ENCODE measurements at places on chromosomes 16 and 17. TPM values are rescaled to one million over a fixed set of nuclear protein-coding genes. Genes with fewer than 3 reads are reported as not detected.

Gene FBXO39
- 0.98 TPM for total RNA-seq

Gene ZG16B
- not detected for total RNA-seq

Gene NAA60
- 41.3 TPM for total RNA-seq

Gene ANKFN1
- 1.6 TPM for total RNA-seq

Gene HIGD1B
- 5.8 TPM for total RNA-seq

Gene NOTUM
- total RNA-seq: not detected

Gene NGFR
- total RNA-seq: 291 TPM

Gene CD300A
- 13.0 TPM for total RNA-seq

Gene NKD1
- total RNA-seq: 37.0 TPM

Gene CACNA1G
- 0.36 TPM for total RNA-seq

Gene RBFOX1
- 1.1 TPM for total RNA-seq

Gene PDIA2
- total RNA-seq: 0.85 TPM

Gene IL17C
- total RNA-seq: not detected

Gene NBR1
- 86.1 TPM for total RNA-seq

Gene ST6GALNAC1
- 1.8 TPM for total RNA-seq

Gene SGCA
- total RNA-seq: 3.5 TPM

Gene P2RX1
- total RNA-seq: 7.3 TPM

Gene CCL11
- 0.67 TPM for total RNA-seq

Gene EFCAB5
- 0.45 TPM for total RNA-seq

Gene MYH11
- total RNA-seq: 53.9 TPM

Gene CA7
- total RNA-seq: not detected

Gene TBX4
- total RNA-seq: not detected

Gene COIL
- total RNA-seq: 13.7 TPM

Gene USP22
- total RNA-seq: 186 TPM

Gene SLC35B1
- total RNA-seq: 36.9 TPM

Gene TPSD1
- total RNA-seq: 0.27 TPM

Gene HCRT
- total RNA-seq: not detected

Gene MT1H
- not detected for total RNA-seq

Gene PLLP
- total RNA-seq: 121 TPM

Gene DPEP1
- total RNA-seq: not detected

Gene ETV4
- total RNA-seq: 7.1 TPM

Data from sciatic nerve (tissue), 2 donors.